Activated B cell treated with CpG ODN at 0.5 μM for 24 hours (primary cell): ENCODE measurements at places on chromosomes 7 and 10. TPM values are rescaled to one million over a fixed set of nuclear protein-coding genes. Genes with fewer than 3 reads are reported as not detected.

- DNase-seq, result no peak
These were observed 62.8 kb downstream of the PDZD8 start for GRCh38 chr10:117312430-117312829.

- DNase-seq, result no peak
These were observed 348.5 kb upstream of the PRKCQ start for GRCh38 chr10:6928586-6928985.

DNA sequence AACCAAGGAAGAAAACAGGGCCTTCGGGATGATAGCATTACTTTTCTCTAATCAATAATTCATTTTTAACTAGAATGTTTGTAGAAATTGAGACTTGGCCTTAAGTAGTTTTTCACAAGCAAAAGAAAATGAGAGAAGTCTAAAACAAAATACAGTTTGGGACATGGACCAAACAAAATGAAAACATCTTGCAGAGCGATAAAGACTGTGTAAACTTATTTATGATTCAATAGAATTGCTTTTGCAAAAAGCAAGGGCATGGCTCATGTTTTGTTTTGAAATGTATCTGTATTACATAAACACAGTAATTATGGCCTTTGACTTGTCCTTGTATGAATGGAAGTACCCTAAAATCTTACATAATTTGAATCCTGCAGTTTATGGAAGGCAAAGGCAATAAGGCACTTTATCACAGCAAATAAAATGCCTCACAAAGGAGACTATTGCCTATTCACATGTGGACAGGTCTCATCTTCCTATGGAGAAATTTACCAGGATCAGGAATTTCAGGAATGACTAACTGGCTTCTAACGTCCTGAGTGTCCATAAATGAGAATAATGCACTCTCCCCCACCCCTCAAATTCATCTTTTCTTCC is 295.2 kb downstream of the PTEN start:
- no peak for DNase-seq

DNA sequence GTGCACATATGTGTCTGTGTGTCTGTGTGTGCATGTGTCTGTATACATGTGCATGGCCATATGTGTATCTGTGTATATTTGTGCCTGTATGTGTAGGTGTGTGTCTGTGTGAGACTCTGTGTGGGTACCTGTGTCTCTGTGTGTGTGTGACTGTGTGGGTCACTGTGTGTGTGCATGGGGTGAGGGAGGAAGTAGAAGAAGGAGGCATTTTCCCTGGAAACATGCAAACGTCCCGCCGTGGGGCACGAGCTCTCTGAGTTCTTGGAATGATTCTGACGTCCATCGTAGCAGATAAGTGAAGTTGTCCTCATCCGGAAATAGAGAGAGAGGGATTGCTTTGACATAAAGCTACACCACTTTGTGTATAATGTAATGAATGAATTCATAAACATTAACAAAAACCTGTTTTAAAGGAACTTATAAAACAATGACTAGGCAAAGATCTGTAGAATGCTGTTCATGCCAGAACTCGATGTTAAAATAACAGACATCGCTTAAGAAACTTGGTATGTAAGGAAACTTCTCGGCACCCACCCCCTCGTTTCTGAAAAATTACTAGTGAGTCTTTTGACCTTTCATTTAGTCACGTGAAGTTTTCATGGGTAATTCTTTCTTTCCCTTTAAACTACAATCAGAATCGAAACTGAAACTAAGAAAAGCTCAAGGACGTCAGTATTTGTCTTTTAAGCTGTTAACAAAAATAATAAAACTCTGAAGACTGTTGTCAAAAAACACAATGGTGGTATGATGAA is 43.6 kb upstream of the KLF6 start:
- no peak for DNase-seq

GRCh38 chr7:47394751-47395252 is 187.1 kb downstream of the TNS3 start:
- DNase-seq, result no peak

GRCh38 chr10:113452146-113452845 is 100.6 kb upstream of the HABP2 start:
- no peak for DNase-seq

- DNase-seq, result no peak
These were observed 38.0 kb upstream of the SPOCK2 start for GRCh38 chr10:72126184-72126871.

DNA sequence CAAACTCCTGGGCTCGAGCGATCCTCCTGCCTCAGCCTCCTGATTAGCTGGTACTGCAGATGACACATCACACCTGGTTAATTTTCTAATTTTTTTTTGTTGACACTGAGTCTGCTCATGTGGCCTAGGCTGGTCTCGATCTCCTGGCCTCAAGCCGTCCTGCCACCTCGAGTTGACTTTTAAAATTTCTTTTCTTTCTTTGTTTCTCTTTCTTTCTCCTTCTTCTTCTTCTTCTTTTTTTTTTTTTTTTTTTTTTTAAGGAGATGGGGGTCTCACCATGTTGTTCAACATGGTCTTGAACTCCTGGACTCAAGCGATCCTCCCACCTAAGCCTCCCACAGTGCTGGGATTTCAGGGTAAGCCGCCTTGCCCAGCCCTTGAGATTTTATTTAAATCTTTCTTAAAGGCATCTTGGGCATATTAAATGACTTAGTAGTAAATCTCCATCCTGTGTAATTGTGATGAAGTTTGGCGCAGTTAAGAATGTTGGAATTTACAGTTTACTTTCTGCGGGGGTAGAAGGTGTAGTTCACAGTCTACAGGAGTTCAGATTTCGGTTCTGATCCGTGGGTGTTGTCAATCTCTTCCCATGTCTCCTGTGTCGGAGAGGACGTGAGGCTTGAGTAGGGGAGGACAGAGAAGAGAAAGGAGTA is 1.0 kb upstream of the ITGA8 start:
- DNase-seq, result no peak

Gene UNCX
- not detected in 2 replicates for total RNA-seq

Gene TUBAL3
- total RNA-seq, result not detected in 2 replicates

Gene TSPAN33
- total RNA-seq, result 332 and 341 TPM in 2 replicates

Gene ODAD2
- total RNA-seq, result not detected in 2 replicates
